ENCODE measurements at places on chromosomes 16 and 17. TPM values are rescaled to one million over a fixed set of nuclear protein-coding genes. Genes with fewer than 3 reads are reported as not detected.

Gene IFI35
- total RNA-seq, result 41.4 TPM

DNA sequence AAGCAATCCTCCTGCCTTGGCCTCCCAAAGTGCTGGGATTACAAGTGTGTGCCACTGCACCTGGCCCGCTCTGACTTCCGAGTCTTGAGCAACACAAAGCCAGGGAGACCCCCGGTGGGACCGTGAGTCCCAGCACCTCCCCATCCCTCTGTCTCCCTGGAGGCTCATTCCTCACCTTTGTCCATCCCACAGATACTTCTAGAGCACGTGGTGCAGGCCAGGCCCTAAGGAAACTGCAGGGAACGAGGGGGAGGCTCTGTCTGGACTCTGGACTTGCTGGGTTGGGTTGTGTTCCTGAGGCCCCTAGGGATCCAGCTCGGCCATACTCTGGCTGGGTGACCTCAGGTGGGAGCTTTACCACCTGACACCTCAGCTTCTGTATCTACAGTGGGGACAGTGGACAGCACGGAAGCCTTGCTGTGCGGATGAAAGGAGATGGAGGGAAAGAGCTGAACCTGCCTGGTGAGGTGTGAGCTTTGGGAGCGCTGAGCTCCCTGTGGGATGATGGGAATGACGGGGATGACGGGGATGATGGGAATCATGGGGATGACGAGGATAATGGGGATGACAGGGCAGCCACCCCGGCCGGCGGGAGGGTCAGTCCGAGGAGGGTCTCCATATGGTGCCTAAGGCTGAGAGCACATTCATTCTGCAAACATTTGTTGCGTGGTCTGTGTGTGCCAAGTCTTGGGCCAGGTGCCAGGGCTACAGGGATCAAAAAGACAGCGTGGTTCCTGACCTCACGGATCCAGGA, 26.6 kb downstream of the C16orf74 start:
- no peaks in the 10 kb centered on the region for H3K36me3 ChIP-seq
- peak; percentile 42 for DNase-seq
- H3K4me1 ChIP-seq, result no peaks in the 10 kb centered on the region
- no peaks in the 10 kb centered on the region for H3K27me3 ChIP-seq
- H3K4me3 ChIP-seq, result no peak overlapping the region

Gene SKAP1
- total RNA-seq, result 34.8 TPM

DNA sequence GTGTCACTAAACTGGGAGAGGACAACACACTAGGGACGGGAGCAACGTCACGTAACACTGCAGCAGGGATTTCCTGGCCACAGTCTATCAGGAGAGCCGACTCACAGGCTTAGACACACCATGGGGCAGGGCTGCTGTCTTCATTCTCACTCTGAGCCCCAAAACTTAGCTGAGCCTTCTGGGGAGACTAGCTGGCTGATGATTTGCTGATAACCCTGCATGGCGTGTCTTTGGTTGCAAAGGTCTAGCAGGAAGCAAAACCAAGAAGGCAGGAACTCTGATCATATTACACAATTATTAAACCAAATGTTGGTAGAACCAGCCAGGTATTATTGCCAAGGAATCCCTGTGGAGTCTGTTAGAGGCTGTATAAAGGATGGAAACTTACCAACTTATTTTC, 345.0 kb downstream of the SLC39A11 start:
- H3K4me1 ChIP-seq, result no peaks in the 10 kb centered on the region
- no peaks in the 10 kb centered on the region for H3K27me3 ChIP-seq
- DNase-seq, result no peak
- H3K36me3 ChIP-seq, result no peaks in the 10 kb centered on the region
- no peak overlapping the region for H3K27ac ChIP-seq
- H3K4me3 ChIP-seq, result no peak overlapping the region

Gene SLC5A10
- 9.7 TPM for total RNA-seq

DNA sequence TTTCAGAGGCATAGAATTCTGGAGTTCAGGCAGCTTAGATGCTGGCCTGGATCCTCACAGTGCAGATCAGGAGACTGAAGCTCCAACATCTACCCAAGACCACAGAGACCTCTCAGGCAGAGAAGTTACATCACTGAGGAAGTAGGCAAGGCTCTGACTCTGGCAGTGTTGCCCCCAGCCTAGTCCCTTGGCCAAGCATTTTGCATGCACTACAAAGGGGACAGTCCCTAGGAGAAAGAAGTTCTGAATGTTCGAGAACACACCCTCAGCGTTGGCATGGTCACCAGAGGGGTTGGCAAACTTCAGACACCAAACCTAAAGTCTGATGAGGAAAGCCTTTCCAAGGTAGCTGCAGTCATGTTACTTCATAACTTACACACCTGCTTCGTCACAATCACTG, 2.5 kb downstream of the RANBP10 start:
- no peak for DNase-seq
- no peak overlapping the region for H3K4me3 ChIP-seq
- H3K27me3 ChIP-seq, result no peaks in the 10 kb centered on the region

Gene C16orf92
- not detected for total RNA-seq

- no peak overlapping the region for H3K4me3 ChIP-seq
- H3K4me1 ChIP-seq, result peaks cover 2% of the 10 kb centered on the region
- peaks cover 8% of the 10 kb centered on the region for H3K27me3 ChIP-seq
- H3K36me3 ChIP-seq, result no peaks in the 10 kb centered on the region
Measured at GRCh38 chr17:81008140-81008539, 16.5 kb downstream of the CHMP6 start.

DNA sequence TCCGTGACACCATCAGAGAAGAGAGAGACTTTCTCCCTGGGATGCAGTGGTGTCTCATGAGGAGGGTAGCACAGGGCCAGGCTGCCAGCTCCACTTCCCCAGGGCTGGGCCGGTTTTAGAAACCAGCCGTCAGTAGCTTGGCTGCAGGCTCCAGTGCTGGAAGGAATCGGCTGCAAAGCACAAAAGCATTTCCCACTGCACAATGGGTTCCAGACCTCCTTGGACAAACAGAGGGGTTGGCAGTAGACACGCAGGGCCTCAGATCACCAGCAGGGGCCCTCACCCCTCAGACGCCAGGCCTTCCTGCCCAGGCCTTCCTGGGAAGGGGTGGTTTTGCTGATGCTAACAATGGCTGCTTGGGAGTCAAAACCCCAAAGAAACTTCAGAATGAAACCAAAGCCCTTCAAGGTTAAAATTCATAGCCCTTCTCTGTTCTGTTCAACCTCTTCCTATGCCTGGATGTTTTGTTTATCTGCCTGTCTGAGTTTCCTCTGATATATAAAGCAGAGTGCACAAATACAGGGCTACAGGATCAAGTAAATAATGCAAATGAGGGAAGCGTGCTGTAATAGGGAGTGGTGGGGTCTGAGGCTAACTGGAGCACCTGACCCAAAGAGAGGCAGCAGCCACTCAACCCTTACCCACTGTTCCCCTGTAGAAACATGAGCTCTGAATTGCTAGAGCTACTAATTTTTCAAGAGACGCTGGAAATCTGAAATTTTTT, 26.2 kb downstream of the TEKT5 start:
- H3K27ac ChIP-seq, result no peak overlapping the region
- H3K4me1 ChIP-seq, result no peaks in the 10 kb centered on the region
- no peaks in the 10 kb centered on the region for H3K27me3 ChIP-seq
- H3K36me3 ChIP-seq, result no peaks in the 10 kb centered on the region
- DNase-seq, result no peak
- H3K4me3 ChIP-seq, result no peak overlapping the region

Gene CEP95
- 49.3 TPM for total RNA-seq

- H3K36me3 ChIP-seq, result no peaks in the 10 kb centered on the region
- H3K4me3 ChIP-seq, result no peak overlapping the region
- no peak for DNase-seq
Measured at GRCh38 chr16:22937169-22937568, 123.2 kb downstream of the HS3ST2 start.

GRCh38 chr17:8951206-8951605, 14.3 kb downstream of the PIK3R5 start:
- H3K36me3 ChIP-seq, result no peaks in the 10 kb centered on the region
- no peak for DNase-seq
- no peaks in the 10 kb centered on the region for H3K27me3 ChIP-seq
- H3K4me3 ChIP-seq, result no peak overlapping the region
- no peaks in the 10 kb centered on the region for H3K4me1 ChIP-seq

Gene ZPBP2
- not detected for total RNA-seq

GRCh38 chr16:1089822-1090619, 6.0 kb downstream of the C1QTNF8 start:
- H3K27me3 ChIP-seq, result no peaks in the 10 kb centered on the region
- H3K27ac ChIP-seq, result no peak overlapping the region
- no peak for DNase-seq
- peak overlapping the region; percentile 39 for H3K4me3 ChIP-seq
- H3K4me1 ChIP-seq, result no peaks in the 10 kb centered on the region
- no peaks in the 10 kb centered on the region for H3K36me3 ChIP-seq

DNA sequence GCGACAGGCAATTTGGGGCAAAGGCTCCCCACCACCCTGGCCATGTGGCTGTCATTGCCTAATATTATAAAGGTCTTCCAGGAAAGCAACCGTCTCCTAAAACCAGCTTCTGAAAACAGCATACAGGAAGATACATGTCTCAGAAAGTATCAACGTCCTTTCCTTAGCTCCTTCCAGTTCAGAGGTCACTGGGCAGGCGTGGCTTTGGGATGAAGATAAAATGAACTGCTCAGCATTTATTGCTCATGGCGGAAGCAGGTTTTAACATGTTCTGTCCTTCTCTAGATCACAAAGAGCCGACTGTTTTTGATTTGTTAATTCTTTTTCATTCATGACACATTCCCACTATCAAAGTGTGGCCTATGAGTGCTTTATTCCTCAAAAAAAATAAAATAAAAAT, 8.0 kb downstream of the CFAP20 start:
- H3K36me3 ChIP-seq, result peaks cover 7% of the 10 kb centered on the region
- no peak overlapping the region for H3K4me3 ChIP-seq
- peaks cover 13% of the 10 kb centered on the region for H3K4me1 ChIP-seq
- DNase-seq, result no peak

- peak overlapping the region; percentile 8 for H3K4me3 ChIP-seq
- H3K27ac ChIP-seq, result peak overlapping the region; percentile 23
- DNase-seq, result peak; percentile 26
- H3K4me1 ChIP-seq, result no peaks in the 10 kb centered on the region
Measured at GRCh38 chr17:64920026-64920418, 744 bp upstream of the LRRC37A3 start.

- H3K36me3 ChIP-seq, result peaks cover 2% of the 10 kb centered on the region
- peak within 1 kb of the TSS; percentile 44 for H3K4me3 ChIP-seq
- H3K27me3 ChIP-seq, result no peaks in the 10 kb centered on the region
- peaks cover 8% of the 10 kb centered on the region for H3K4me1 ChIP-seq
Measured at GRCh38 chr17:82734987-82735866, at the start of gene FN3K. FN3K (plus strand) TSS chr17:82735615; CDS start chr17:82735637, 22 bp downstream.

Data from kidney (tissue), 22 donors.